Left ventricle myocardium inferior (tissue), 1 donor: ENCODE measurements at places on chromosomes 11 and 22. TPM values are rescaled to one million over a fixed set of nuclear protein-coding genes. Genes with fewer than 3 reads are reported as not detected.

DNA sequence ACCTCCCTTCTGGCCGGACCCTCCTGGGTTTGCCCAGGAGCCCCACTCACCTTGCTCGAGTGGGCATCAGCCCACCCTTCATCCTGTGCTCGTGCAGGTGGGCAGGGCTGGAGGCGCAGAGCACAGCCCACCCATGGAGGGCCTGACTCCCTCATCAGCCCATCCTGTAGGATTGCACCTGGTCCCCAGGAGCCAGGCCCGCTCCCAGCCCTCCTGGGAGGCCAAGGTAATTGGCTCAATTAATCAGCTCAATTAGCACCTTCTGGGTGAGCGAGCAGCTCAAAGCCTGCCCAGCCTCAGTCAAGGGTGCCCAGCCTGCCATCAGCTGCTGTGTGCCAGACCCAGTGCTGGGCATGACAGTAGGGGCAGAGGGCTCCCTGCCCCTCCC is 58.1 kb upstream of the NECTIN1 start:
- H3K4me3 ChIP-seq: no peak overlapping the region
- peaks cover 11% of the 10 kb centered on the region for H3K4me1 ChIP-seq
- no peaks in the 10 kb centered on the region for H3K36me3 ChIP-seq
- H3K27me3 ChIP-seq: peaks cover 28% of the 10 kb centered on the region
- H3K27ac ChIP-seq: no peak overlapping the region
- no peak for DNase-seq

GRCh38 chr22:27348634-27349033 is 452.9 kb downstream of the MN1 start:
- peaks cover 80% of the 10 kb centered on the region for H3K27me3 ChIP-seq
- no peak for DNase-seq
- H3K27ac ChIP-seq: no peak overlapping the region
- H3K36me3 ChIP-seq: no peaks in the 10 kb centered on the region

Gene SPON1
- 9.4 TPM for total RNA-seq

Gene ARHGAP8
- total RNA-seq: not detected
